ENCODE measurements at places on chromosomes 1 and 21.

GRCh38 chr21:36563341-36563926, 83.5 kb upstream of the CLDN14 start:
- DNase-seq = no peak
- no peak overlapping the region for H3K27ac ChIP-seq
- H3K27me3 ChIP-seq = peaks cover 3% of the 10 kb centered on the region

DNA sequence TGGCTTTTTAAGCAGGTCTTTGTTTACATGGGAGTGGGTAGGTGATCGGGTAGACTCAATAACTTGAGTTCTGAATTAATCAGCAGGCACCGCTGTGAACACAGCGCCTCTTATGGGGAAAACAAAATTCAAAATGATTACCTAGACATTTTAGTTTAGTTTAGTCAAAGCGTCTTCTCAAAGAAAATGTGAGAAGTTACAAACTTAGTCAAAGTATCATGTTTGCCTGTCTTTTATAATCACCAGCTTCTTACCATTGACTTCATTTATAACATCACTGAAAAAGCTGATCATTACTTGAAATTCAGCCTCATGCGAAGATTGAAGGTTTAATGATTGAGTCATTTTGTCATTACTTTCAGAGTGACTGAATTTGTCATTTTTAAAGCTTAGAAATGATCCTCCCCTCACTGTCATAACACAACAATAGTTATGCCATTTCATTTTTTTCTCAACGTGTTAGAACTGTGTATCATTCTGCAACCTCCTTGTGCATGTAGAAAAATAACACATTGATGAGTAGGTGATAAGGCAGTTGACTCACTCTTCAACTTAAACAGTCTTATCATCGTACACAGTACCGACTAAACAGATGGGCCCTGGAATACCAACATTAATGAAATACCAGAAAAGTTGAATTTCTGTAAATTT, 188.5 kb downstream of the NFIA start:
- no peak overlapping the region for H3K27ac ChIP-seq
- no peaks in the 10 kb centered on the region for H3K4me1 ChIP-seq
- DNase-seq = no peak
- H3K27me3 ChIP-seq = no peaks in the 10 kb centered on the region
- no peak overlapping the region for H3K4me3 ChIP-seq

GRCh38 chr1:243732637-243733036, 117.4 kb downstream of the AKT3 start:
- no peaks in the 10 kb centered on the region for H3K27me3 ChIP-seq
- H3K4me3 ChIP-seq = no peak overlapping the region
- peaks cover 14% of the 10 kb centered on the region for H3K4me1 ChIP-seq
- no peak overlapping the region for H3K27ac ChIP-seq

GRCh38 chr21:44569861-44570517, 3.5 kb upstream of the KRTAP10-4 start:
- peaks cover 2% of the 10 kb centered on the region for H3K27me3 ChIP-seq
- no peak overlapping the region for H3K27ac ChIP-seq
- no peak overlapping the region for H3K4me3 ChIP-seq
- H3K4me1 ChIP-seq = peaks cover 5% of the 10 kb centered on the region
- no peaks in the 10 kb centered on the region for H3K36me3 ChIP-seq
